ENCODE measurements at places on chromosomes 11 and 22. TPM values are rescaled to one million over a fixed set of nuclear protein-coding genes. Genes with fewer than 3 reads are reported as not detected.
A peak's percentile ranks its signal among the peaks of the same experiment; 100 is the strongest.

DNA sequence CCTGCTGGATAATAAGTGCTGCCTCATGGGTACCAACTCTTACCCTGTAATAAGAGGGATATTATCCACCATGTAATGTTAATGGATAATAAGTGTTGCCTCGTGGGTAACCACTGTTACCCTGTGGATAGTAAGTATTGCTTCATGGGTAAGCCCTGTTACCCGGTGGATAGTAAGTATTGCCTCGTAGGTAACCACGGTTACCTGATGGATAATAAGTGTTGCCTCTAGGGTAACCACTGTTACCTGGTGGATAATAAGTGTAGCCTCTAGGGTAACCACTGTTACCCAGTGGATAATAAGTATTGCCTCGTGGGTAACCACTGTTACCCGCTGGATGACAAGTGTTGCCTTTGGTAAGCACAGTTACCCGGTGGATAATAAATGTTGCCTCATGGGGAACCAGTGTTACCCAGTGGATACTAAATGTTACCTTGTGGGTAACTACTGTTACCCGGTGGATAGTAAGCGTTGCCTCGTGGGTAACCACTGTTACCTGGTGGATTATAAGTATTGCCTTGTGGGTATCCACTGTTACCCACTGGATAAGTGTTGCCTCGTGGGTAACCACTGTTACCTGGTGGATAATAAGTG, 18.6 kb upstream of the NXPE4 start:
- DNase-seq: no peak

GRCh38 chr11:87258171-87258833, 220.6 kb downstream of the TMEM135 start:
- DNase-seq: no peak

DNA sequence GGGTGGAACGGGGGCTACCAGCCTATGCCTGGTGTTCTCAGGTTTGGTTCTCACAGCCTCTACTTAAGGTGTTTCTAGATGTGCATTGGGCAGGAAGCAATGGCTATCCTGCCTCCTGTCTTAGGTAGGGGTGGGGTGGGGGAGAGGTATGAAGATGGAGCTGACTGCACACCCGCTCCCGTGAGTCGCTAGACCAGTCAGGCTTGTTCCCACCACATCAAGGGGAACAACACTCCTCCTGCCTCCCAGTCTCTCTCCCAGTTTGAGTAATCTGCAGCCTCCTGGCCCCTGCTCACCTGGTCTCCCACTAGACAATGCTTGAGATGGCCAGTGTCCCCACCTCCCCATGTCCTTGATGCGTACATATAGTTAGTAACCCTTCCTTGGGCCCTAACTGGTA, 79.3 kb upstream of the TENM4 start:
- DNase-seq: no peak

- DNase-seq: no peak
These were observed 81.7 kb downstream of the MTNR1B start for GRCh38 chr11:93051186-93051585.

- no peak for DNase-seq
These were observed 398.0 kb downstream of the TENM4 start for GRCh38 chr11:79042824-79043223.

DNA sequence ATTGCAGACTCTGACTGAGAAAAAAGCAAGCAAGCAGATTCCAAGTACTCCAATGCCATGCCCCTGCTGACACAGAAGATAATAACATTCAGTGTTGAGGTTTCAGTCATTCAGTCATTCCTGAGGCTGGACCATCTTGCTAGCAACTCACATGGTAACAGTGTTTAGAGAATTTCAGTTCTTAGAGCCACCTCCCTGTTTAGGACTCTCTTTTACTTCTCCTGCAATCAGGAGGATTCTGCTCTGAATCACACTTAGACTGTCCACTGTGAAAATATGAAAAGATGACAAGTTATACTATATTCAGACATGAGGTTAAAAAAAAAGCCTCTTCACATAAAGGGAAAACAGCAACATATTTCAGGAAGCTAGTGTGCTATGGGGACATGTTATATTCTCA, 183.9 kb upstream of the CTSC start:
- no peak for DNase-seq

GRCh38 chr22:46422896-46423295, 87.4 kb downstream of the TRMU start:
- DNase-seq: no peak

GRCh38 chr11:3824714-3825472, 15.9 kb downstream of the RHOG start:
- DNase-seq: peak; percentile 80

GRCh38 chr11:71139516-71140205, 112.7 kb downstream of the SHANK2 start:
- no peak for DNase-seq

GRCh38 chr22:42726811-42727210, 6.1 kb upstream of the A4GALT start:
- DNase-seq: no peak

DNA sequence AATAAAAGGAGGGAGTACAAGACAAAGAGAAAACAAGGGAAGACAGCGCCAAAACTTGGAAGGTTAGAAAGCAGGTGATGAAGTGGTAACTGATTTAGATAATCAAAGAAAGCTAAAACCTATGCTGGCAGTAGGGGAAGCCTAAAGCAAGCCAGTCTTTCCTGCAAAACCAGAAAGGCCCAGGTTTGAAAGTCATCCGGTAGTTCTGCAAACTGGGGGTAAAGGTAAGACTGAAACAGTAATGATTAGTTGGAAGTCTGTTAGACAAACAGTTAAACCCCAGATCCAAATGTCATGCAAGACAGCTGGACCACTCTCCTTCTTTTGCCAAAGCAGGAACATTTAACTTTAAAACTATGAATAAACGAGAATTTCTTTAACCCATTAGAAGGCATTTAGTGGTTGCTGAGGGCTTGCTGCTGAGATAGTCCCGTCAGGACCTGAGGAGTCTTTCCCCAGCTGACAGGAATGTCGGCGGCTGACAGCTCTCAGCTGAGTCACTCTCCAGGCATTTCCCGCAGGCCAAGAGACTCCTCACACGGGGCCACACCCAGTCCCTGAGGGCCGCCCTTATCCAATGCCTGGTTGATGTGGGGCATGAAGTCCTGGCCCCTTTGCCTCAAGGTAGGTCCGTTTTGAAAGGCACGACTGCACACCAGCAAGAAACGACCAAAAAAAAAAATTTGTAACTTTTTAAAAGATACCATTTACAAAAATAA, 36.3 kb upstream of the CFAP300 start:
- DNase-seq: no peak

- no peak for DNase-seq
These were observed 26.9 kb upstream of the GRAMD4 start for GRCh38 chr22:46593211-46593681.

DNA sequence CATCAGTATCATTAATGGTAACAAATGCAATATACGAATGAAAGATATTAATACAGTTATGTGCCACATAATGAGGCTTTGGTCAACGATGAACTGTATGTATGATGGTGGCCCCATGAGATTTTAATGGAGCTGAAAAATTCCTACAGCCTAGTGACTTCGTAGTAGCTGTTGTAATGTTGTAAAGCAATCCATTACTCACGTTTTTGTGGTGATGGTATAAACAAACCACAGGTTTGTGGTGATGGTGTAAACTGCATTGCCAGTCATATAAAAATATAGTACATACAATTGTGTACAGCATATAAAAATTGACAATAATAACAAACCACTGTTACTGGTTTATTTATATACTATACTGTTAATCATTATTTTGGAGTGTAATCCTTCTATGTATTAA, 27.4 kb upstream of the GRIA4 start:
- no peak for DNase-seq

GRCh38 chr11:117319214-117319840, 3.3 kb upstream of the BACE1 start:
- no peak for DNase-seq

GRCh38 chr11:35735903-35736302, 73.3 kb downstream of the TRIM44 start:
- DNase-seq: no peak

GRCh38 chr11:11421509-11421908, 68.5 kb upstream of the CSNK2A3 start:
- DNase-seq: no peak

- no peak for DNase-seq
These were observed 33.4 kb downstream of the CD82 start for GRCh38 chr11:44598831-44599230.

DNA sequence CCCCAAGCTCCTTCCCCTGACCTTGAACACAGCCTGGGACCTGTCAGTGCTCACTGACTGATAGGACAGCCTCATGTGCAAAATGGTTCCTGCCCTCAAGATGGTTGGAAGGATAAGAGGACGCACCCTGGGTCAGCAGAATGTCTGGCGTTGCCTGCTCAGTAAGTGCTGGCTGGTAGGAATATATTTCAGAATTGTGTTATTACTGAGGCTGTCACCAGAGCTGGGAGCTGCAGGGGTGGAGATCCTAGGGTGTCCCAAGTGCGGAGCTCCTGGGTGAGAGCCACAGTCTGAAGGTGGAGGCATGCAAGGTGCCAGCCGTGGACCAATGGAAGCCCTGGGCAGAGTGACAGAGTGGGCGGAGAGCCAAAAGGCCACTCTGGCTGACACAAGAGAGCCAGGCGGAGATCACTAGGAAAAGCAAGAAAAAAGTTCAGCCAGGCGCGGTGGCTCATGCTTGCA, 1.0 kb upstream of the SEC14L4 start:
- DNase-seq: no peak

GRCh38 chr22:49657275-49657973, 170.2 kb downstream of the BRD1 start:
- DNase-seq: peak; percentile 86

DNA sequence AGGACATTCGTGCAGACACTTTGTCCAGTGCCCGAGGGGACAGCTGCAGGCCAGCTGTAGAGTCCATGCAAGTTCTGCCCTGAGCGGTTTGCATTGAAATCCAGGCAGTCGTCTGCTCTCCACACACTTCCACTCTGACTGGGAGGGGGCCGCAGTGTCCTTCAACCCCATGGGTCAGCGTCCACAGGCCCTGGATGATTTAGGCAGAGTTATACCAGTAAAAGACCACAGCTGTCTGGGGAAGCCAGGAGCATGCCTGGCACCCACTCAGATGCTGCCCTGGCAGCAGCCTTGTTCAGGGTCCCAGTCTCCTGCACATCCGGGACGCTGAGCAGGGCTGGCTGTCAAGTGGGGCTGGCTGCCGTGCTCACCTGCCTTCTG, 26.5 kb downstream of the KRTAP5-5 start:
- DNase-seq: no peak

- DNase-seq: no peak
These were observed 20.3 kb upstream of the TENM4 start for GRCh38 chr11:79461144-79461543.

- DNase-seq: no peak
These were observed 13.4 kb downstream of the RAB36 start for GRCh38 chr22:23158516-23159290.

H19 gene
- total RNA-seq: not detected

VPREB1 gene
- total RNA-seq: not detected

SMC1B gene
- total RNA-seq: 0.14 TPM

ADAMTS15 gene
- total RNA-seq: not detected

TRPM5 gene
- not detected for total RNA-seq

RASL10A gene
- total RNA-seq: 2.0 TPM

ASCL2 gene
- 2.5 TPM for total RNA-seq

OR4C5 gene
- total RNA-seq: not detected

BATF2 gene
- total RNA-seq: not detected

GAL3ST1 gene
- not detected for total RNA-seq

A4GALT gene
- not detected for total RNA-seq

IGLL1 gene
- total RNA-seq: not detected

All from natural killer cell treated with Interleukin-12 subunit alpha and Interleukin-12 subunit beta and Interleukin-15 and Interleukin-18, amount 100 ng/mL, for 72 hours (primary cell).